Parietal lobe (tissue), 2 donors: ENCODE measurements at places on chromosomes 13 and 19. TPM values are rescaled to one million over a fixed set of nuclear protein-coding genes. Genes with fewer than 3 reads are reported as not detected.

Gene FAM124A
- 23.2 TPM for total RNA-seq

Gene BIVM
- 82.0 TPM for total RNA-seq

Gene GPC6
- total RNA-seq: 15.3 TPM

Gene TYROBP
- 3.4 TPM for total RNA-seq

Gene ZNF132
- total RNA-seq: 21.0 TPM

Gene PGLYRP2
- not detected for total RNA-seq

Gene DMKN
- total RNA-seq: not detected
